ENCODE measurements at places on chromosomes 13 and 19.

GRCh38 chr19:43651758-43652545 lies 12.3 kb upstream of the CADM4 start:
- no peak for DNase-seq

GRCh38 chr13:100811024-100811865 lies 136.7 kb upstream of the TMTC4 start:
- DNase-seq = no peak

DNA sequence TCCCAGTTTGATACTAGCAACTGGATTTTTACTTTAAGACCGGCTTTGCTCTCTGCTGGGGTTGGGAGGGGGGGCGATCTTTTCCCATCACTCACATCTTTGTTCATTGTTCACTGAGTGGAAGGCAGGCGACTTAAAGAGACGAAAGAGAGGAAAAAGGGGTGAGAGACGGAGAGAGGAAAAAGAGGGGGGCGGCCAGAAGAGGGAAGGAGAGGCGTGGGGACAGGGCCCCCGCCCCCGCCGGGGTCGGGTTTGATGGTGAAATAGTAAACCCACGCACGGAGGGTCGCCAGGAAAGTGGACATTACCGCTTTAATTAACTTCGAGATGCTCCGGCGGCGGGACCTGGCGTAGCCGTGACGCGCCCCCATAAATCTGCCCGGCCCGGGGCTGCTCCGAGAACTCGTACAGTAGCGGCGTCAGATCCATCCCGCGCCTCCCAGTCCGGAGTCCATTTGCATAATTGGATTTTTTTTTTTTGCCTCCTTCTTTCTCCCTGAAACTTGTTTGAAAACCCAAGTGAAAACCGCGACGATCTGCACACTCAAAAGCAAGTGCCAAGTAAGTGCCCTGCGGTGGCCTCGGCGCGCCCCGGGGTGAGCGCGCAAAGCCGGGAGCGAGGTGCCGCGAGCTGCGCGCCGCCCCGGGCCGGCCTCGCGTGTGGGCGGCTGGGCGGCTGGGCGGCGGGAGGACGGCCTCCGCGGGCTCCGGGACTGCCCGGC lies 143.9 kb upstream of the ZNF536 start:
- DNase-seq = no peak

DNA sequence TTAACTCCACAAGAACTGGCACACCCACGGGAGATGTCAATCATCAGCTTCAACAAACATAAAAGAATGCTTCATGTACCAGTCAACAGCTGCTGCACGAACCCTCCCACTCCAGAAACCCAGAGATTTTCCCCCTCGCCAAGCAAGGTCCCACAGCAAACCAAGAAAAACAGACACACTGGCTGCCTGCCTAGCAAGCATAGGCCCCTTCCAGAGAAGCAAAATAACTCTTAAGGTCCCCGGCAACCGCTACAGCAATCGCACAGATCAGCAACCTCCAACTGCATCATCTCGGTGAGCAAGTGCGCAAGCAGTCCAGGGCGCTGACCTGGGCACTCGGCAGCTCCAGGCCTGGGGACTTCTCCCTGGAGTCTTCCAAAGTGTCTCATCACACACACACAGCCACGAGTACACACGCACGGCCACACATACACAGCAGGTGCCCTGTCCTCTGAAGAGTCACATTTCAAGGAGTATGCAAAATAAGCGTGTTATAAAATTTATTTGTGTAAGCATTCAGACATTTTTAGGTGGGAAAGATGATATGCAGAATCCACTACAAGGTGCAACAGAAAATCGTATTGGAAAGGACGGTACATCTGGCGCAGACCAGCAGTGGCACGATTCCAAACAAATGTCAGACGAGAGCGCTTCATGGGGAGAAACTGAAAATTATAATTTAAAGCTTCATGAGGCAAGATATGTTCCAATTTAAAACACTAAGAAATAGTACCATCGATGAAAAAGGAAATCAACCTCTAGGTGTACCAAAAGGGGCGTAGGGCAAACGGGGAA lies 125.0 kb downstream of the STK24 start:
- DNase-seq = no peak

DNA sequence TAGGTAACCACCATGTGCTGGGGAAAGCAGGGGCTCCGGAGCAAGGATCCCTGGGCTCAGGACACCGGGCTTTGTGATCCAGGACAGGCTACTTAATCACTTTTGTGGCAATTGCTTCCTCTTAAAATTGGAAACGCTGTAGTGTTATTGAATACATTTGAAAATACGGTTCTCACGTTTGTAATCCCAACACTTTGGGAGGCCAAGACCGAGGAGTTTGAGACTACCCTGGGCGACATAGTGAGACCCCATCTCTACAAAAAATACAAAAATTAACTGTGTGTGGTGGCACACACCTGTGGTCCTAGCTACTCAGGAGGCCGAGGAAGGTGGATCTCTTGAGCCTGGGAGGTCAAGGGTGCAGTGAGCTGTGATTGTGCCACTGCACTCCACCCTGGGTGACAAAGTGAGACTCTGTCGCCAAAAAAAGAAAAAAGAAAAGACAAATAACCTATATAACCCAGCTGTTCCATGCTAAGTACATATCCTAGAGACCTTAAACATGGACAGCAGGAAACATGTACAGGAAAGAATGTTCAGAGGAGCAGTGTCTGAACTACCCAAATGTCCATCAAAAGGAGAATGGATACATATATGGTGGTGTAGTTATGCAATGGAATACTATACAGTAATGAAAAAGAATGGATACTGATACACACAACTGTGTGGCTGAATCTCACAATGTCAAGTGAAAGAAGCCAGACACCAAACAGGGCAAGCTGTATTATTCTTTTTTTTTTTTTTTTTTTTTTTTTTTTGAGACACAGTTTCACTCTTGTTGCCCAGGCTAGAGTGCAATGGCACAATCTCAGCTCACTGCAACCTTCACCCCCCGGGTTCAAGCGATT lies 622 bp upstream of the PRODH2 start:
- no peak for DNase-seq

DNA sequence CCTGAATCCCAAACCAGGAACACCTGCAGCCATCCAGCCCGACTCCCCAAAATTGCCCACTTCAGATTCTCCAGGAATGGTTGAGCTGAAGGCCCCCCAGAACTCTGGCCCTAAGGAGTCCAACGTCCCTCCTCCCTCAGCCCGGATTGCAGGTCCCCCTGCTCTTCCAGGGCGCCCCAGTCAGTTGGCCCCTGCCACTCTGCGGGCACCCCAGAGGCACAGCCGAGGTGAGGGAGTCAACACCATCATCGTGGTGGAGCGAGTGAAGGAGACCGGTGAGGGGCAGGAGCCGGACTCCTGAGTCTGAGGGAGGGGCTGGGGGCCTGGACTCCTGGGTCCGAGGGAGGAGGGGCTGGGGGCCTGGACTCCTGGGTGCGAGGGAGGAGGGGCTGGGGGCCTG lies 2.2 kb downstream of the GFY start:
- no peak for DNase-seq

DNA sequence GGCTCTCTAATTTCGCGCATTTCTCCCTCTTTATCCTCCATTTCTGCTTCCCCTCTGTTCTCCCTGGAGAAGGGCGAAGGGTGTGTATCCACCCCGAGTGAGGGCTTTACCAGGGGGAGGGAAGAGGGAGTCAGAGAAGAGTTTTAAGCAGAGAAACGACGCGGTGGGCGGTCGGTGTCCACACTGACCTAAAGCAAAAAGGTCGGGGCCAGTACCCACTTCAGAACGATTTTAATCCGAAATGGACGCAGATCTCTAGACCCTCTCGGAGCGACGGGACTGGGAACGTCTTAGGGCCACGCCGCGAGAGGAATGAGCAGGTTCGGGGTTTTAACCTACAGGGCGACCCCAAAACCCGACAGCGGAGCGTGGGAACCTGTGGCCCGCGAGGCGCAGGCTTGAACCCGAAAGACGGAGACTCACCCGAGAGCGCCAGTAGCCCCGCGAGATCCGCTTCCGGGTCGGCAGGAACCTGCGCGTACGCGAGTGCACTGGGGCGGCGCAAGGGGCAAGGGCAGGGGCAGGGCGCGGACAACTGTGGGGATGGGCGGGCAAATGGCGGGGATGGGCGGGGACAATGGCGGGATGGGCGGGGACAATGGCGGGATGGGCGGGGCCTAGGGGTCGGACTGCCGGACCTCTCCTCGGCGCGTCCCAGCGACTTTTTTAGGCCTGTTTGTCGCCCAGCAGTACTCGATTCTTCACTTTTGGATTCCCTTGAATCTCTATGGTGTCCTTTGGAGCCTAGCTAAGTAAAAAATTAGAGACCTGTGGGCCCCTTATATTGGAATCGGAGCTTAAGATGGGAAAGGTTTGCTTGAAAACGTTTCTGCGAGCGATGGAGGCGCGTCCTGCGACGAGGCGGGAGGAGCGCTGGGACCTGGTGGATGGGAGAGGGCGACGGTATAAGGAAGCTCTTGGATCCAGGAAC lies at the start of gene ZNF677:
ZNF677 (minus strand) TSS at position 463 of the 931 bp plus-strand sequence. CDS start 3,323 bp downstream, outside the sequence.
- no peak for DNase-seq

- no peak for DNase-seq
Measured at GRCh38 chr19:2722541-2723344, 1.6 kb upstream of the DIRAS1 start.

GRCh38 chr13:101903890-101904289 lies 451.4 kb downstream of the ITGBL1 start:
- DNase-seq = no peak

DNA sequence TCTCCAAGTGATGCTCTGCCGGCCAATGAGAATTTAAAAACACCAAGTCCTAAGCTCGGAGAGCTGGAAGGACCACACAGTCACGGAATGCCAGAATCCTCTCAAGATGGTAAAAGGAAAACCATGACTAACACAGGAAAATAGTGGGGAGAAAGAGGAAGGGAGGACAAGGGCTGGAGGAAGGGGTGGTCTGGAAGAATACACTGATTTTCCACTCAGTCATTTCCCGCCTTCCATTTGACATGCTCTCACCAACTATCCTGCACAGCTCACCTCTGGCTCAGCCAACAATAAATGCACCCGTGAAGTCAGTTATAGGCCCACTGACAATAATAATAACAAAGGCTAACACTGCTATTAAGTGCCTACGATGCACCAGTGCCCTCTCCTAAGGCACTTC lies 31.5 kb downstream of the SLC7A1 start:
- DNase-seq = no peak

GRCh38 chr13:106594980-106595379 lies 27.0 kb upstream of the ARGLU1 start:
- no peak for DNase-seq

DNA sequence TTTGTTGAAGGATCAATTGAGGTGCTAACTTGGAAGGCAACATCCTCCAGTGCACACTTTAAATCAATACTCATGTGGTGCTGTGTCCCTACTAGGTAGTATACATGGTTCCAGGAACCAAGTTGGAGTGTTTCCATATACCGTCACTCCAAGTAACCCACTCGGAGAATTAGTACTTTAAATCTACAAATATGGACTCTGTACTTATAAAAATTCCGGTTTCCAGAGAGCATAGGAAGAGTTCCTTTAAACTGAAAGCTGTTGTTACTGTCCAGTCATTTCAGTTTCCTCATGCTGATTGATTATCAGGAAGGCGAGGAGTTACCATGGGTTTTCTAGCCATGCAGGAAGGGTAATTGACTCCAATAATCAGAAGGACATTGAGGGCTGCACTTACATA lies 7.2 kb downstream of the CPB2 start:
- DNase-seq = no peak

GRCh38 chr19:15021286-15022007 lies 27.8 kb upstream of the CASP14 start:
- DNase-seq = no peak

- no peak for DNase-seq
Measured at GRCh38 chr13:35309706-35310105, 166.8 kb downstream of the MAB21L1 start.

GRCh38 chr19:19111967-19112580 lies 26.2 kb downstream of the TMEM161A start:
- no peak for DNase-seq

GRCh38 chr19:39970425-39970674 lies 615 bp upstream of the PSMC4 start:
- DNase-seq = peak; percentile 22

- no peak for DNase-seq
Measured at GRCh38 chr19:33231511-33231910, 5.9 kb upstream of the SLC7A10 start.

- DNase-seq = no peak
Measured at GRCh38 chr13:111413407-111414187, 93.2 kb downstream of the TEX29 start.

GRCh38 chr13:110289661-110290060 lies 17.3 kb downstream of the COL4A1 start:
- DNase-seq = no peak

DNA sequence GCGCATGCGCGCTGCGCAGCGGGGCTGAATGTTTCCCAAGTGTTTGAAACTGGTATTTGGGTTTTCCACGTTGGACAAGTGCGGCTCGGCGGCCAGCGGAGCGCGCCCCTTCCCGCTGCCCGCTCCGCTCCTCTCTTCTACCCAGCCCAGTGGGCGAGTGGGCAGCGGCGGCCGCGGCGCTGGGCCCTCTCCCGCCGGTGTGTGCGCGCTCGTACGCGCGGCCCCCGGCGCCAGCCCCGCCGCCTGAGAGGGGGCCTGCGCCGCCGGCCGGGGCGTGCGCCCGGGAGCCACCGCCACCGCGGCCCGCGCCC lies at the start of gene ING1:
ING1 (plus strand) TSS at position 59 of the 311 bp plus-strand sequence. CDS start 450 bp downstream, outside the sequence.
- DNase-seq = no peak

DNA sequence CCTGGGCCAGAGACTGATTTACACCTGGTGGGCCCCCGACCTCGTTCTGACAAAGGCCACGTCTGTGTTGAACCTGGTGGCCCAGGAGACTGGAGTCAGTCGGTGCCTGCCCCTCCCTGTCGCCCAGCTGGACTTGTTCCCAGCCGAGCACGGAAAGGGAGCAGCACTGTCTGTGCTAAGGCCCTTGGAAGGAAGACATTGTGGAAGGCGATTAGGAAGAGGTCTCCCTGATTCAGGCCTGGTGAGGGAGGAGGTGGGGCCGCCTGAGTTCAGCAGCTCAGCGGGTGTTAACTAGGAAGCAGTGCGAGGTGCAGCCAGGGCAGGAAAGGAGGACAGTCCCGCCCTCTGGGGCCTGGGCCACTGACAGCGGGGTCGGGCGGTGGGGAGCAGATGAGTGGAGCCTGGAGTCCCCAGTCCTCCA lies 64.7 kb downstream of the GPR12 start:
- DNase-seq = no peak

- no peak for DNase-seq
Measured at GRCh38 chr19:33032218-33032781, 32.4 kb downstream of the RHPN2 start.

GRCh38 chr19:46303691-46304397 lies 7.0 kb downstream of the HIF3A start:
- no peak for DNase-seq

- no peak for DNase-seq
Measured at GRCh38 chr19:6248844-6249243, 30.9 kb downstream of the MLLT1 start.

- no peak for DNase-seq
Measured at GRCh38 chr19:18896421-18896841, 473 bp upstream of the CERS1 start.

- no peak for DNase-seq
Measured at GRCh38 chr19:11566164-11566563, 7.1 kb upstream of the ELOF1 start.

GRCh38 chr13:75224053-75224742 lies 257.8 kb downstream of the TBC1D4 start:
- no peak for DNase-seq

GRCh38 chr13:61812286-61812685 lies 396.6 kb upstream of the PCDH20 start:
- no peak for DNase-seq

Measured in NCI-H2107 (cell line).